ENCODE measurements at places on chromosomes 11 and 22.
A peak's percentile ranks its signal among the peaks of the same experiment; 100 is the strongest.

DNA sequence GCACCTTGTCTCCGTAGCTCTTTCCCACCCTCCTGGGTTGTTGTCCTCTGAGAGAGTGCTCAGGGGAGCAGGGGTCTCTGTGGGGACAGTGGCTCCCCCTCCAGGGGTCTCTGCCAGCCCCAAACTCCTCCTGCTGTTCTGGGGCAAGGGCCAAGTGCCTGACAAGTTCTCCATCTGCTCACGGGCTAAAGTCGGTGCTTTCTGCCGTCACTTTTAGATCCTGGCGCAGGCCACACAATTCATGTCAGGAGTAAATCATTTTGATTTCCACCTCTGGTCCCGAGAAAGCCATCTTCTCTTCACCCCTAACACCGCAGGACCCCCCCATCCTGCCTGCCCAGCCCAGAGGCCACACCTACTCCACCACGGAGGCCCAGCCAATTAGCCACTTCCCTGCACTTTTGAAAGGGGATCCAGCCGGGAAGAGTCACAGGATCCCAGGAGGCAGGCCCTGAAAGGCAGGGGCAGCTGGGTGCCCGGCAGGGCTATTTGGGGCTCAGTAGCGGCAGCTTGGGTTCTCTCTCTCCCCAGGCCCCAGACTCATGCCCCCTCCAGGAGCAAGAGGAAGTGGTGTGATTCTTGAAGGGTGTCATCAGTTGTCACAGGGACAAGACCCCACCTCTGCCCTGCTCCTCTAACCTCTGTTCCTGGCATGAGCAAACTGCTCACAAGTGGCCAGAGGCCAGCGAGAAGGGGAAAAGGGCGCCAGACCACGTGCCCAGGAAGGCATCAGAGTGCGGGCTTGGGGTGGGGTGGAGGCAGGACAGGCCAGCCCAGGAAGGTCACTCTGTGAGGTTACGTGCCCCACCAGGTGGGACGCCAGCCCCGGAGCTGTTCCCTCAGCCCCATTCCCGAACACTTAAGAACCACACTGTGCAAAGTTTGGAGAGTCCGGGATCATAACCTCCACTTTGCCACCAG lies 1.3 kb downstream of the MACROD1 start:
- no peak for DNase-seq

- DNase-seq = no peak
Observed at GRCh38 chr11:74354036-74354435, 42.6 kb upstream of the P4HA3 start.

GRCh38 chr22:23688121-23688520 lies 2.7 kb upstream of the RGL4 start:
- no peak for DNase-seq

DNA sequence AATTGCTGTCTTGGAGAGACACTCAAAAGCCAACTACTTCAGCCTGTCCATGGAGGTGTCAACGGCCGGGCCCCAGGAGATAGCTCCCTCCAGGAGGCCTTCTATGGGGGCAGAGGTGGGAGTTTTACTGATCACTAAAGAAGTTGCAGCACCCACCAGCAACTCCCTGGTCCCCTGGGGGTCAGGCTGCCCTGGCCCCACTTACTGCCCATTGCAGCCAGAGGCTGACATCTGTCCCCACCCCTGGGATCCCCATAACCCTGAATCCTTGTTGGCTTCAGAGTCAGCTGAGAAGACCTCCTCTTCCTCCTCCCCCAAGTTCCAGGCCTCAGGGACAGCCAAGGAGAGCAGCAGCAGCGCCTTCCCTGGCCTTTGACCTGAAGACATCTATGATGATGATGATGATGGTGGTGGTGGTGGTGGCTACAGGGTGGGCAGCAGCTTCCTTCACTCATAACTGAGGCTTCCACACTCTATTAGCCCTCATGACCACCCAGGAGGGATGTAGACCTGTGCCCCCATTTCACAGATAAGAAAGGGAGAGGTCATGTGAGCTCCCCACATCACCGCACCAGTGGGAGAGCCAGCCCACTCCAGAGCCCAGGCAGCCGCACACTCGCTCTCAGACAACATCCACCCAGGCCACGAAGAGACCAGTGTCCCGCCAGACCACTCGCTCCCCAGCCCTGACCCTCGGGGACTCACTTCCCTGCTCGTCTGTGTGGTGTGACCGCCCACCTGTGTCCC lies 43.8 kb upstream of the FGF3 start:
- no peak for DNase-seq

- peak; percentile 63 for DNase-seq
Observed at GRCh38 chr11:12769834-12770345, 95.7 kb downstream of the TEAD1 start.

- DNase-seq = peak; percentile 39
Observed at GRCh38 chr11:33553486-33553885, 147.1 kb downstream of the C11orf91 start.

DNA sequence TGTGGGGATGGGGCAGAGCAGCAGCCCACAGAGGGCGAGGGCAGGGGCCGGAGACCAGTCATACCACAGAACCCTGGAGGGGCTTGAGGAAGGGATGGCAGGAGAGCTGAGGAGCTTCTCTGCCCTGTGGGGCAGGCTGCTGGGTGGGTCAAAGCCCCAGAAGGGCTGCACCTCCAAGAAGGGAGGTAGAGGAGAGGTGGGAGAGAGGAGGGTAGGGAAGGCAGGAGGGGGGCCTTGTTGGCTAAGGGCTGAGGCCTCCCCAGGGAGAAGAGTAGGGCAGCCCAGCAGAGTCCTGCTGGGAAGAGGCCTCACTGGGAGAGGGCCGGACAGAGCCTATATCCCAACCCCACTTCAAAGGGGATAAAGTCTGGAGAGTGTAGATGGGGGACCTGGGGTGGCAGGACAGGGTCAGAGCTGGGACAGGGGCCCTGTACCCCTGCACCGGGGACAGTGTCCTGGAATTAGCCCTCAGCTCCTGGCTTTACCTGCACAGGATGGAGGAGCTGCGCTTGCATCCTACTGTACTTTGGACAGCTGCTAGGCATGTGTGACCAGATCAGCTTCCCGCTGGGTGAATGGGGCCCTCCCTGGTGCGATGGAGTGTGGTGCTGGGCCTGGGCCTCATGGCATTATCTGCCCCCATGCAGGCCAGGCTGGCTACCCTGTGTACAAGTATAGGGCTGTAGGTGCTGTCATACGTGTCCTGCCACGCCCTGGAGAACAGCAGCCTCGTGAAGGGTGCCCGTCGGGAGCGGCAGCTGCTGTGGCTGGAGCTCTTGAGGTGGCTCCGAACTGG lies 7.3 kb downstream of the DGCR6L start:
- no peak for DNase-seq

DNA sequence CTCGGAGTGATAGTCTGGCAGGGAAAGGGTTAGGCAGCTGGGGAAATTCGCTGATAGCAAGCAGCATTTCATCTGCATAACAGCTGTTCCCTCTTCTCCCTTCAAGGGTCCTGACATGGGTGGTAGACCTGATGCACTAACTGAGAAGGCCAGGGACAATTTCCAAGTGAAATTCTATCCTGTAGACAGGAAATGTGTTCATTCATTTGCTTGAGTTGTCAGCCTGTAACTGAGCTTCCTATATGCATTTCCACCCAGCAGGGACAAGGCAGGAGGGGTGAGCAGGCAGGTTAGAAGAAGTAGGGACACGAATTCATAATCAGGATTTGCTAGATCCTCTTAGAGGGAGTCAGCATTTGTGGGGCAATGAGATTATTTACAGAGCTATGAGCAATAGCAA lies 154.3 kb upstream of the NCAM1 start:
- no peak for DNase-seq

DNA sequence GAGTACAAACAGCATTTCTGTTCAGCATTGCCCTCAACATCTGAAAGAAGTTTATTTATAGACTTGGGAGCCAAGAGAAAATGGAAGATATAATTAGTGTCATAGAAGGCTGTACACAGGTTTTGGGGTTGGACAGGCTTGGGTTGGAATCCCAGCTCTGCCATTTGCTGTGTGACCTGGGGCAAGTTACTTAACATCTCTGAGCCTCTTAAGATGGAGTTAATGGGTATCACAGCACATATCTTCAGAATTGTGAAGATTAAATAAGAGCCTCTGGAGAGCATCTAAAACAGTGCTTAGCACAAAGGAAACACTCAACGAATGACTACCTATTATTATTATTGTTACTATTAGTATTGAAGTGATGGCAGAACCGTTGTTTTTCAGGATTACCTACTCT lies 12.1 kb downstream of the CACNG2 start:
- DNase-seq = no peak

DNA sequence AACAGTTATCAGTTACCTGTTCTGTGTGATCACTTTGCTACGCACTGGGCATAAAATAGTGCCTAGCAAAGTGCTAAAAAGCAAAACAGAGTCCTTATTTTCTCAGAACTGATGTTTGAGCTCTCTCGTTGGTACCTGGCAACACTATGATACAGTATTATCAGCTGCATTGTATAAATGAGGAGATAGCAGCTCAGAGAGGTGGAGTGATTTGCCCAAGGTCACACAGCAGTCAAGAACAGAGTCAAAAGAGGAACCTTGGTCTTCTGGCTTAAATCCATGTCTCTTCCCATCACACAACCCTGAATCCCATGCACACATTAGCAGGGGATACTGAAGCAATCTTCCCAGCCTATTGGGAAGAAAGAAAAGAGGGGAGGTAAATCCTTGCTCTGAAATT lies 580.5 kb downstream of the SOX6 start:
- DNase-seq = no peak

DNA sequence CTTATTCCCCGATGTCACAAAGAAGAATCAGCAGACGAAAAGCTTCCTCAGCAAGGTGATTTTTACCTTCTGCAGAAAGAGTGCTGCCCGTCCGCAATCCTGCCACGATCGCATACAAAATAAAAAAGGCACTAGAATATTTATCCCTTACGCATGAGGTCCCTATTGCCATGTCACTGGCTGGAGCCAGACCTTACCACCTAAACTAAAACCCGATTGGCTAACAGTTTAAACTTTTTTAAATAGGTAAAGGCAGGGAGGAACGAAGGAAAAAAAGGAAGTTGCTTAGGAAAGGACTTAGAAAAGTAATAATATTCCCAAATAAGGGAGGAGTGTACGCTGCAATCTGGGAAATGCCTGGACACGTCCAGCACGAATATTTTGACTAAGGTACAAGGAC lies 21.2 kb upstream of the ALDH3B2 start:
- no peak for DNase-seq

All from endothelial cell of umbilical vein (primary cell).